ENCODE measurements at places on chromosomes 12 and 14.
A peak's percentile ranks its signal among the peaks of the same experiment; 100 is the strongest.

DNA sequence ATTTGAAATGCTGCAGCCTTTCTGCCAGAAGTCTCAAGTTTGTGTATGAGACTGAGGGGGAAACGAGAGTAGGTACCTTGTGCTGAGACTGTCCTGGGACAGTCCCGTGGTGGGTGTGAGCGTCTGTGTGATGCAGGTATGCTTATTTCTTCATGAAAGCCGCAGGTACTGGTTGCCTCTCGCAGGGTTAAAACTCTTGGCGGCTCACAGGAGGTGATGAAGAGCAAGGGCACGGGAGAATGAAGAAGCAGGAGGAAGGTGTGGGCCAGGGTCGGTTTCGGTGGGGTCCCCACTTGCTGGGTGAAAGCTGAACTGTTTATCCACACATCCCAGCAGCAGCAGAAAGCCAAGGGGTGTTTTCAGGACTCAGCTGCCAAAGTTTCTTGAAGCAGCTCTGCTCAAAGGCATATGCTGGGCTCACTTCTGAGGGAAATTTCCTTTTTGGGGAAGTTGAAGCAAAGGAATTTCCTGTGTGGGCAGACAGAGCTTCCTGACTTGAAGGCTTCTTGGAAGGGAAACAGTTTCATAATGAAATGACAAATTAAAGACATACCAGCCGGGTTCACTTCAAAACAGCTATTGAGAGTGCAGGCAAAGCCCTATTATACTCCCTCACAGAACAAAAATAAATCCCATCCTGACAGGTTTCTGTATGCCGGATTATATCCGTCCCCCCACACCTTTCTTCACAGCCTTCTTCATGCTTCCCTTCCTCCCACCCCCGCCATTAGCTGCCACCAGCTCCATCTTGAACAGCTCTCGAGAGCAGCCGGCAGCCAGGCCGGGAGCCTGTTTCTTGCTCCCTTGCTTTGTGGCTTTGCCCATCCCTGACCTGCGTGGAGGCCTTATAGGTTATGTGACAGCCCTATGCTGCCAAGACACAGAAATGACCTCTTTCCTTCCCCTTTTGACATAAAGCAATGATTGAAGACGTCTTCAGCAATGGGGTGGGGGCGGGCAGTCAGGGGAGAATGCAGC lies 116.6 kb downstream of the ETV6 start:
- peak; percentile 49 for DNase-seq

DNA sequence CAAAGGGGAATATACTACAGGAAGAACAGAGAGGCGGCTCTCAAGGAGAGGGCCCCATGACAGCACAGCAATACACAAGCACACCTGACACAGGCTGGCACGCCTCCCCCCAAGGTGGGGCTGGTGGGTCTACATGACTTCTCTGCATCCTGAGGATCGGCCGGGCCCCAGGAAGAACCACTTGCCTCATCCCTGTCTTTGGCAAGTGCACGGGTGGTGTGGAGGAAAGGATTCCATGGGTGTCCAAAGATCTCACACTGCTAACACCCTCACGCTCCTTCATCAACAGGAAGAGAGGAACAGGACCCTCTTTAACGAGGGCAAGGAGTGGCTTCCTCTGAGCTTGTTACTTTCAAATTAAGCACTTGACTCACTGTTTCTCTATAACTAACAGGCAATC lies 7.3 kb downstream of the VAMP1 start:
- DNase-seq = no peak

DNA sequence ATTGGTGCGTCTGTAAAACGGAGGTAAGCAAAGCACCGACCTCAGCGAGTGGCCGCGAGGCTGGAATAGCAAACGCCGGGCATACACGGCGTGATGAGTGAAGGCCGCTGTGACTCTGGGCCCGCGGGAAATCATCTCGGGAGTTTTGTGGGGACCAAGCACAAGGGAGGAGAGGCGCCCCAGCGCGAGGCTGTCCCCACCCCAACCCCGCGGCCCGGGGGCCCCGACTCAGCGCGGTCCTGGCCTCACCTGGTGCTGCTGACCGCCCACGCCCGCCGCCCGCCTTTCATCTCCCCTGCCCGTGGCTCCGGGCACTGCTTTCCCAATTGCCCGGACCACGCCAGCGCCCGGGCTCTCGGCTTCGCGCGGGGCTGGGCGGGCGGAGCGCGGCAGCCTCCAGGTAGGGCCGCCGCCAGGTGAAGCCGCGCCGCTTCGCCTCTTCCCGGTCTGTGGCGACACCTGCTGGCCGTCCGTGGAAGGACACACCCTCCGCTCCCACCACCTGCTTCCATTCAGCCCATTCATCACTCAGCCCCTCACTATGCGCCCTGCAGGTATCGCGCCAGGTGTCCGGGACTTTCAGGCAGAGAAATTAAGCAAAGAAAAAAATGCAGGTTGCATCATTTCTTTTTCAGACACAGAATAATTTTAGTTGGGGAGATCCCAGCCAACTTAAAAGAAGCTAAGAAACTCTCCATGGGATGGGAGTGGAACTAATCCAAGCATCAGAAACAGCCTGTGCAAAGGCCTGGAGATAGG lies 360.4 kb downstream of the MED13L start:
- DNase-seq = peak; percentile 66

DNA sequence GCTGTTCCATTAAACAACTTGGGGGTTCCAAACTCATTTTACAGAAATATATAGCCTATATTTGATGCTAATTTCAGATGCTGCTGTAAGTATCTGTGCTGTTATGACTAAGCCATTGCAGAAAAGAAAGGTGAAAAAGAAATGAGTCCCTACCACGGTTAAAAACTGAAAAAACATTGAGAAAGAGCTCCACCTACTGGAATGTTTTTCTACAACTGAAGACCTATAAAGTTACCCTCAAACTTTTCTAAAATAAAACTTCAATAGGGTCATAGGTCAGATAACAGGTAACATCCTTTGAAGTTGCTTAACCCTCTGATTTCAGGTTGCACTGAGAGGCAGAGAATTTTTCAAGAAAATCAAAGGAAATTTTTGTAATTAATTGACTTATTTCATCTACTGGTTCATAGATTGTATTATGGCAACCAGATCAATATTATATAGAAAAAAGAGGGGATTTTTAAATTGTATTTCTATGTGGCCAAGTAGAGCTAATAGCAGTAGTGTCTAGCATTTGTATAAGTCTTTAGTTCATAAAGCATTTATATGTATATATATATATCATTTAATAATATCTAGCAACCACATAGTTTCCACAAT lies 279.9 kb downstream of the RPS29 start:
- no peak for DNase-seq

- no peak for DNase-seq
These were observed 32.1 kb upstream of the SLC38A1 start for GRCh38 chr12:46300910-46301309.

GRCh38 chr12:57488402-57489156 lies 711 bp downstream of the MARS1 start:
- DNase-seq = no peak

DNA sequence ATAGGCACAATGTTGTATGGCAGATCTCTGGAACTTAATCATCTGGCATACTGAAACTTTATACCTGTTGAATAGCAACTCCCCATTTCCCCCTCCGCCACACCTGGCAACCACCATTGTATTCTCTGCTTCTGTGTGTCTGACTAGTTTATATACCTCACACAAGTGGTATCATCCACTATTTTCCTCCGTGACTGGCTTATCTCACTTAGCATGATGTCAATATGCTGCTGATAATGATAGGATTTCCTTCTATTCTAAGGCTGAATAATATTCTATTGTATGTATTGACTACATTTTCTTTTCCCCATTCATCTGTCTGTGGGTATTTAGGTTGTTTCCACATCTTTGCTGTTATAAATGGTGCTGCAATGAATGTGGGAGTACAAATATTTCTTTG lies 21.5 kb downstream of the BRMS1L start:
- no peak for DNase-seq

DNA sequence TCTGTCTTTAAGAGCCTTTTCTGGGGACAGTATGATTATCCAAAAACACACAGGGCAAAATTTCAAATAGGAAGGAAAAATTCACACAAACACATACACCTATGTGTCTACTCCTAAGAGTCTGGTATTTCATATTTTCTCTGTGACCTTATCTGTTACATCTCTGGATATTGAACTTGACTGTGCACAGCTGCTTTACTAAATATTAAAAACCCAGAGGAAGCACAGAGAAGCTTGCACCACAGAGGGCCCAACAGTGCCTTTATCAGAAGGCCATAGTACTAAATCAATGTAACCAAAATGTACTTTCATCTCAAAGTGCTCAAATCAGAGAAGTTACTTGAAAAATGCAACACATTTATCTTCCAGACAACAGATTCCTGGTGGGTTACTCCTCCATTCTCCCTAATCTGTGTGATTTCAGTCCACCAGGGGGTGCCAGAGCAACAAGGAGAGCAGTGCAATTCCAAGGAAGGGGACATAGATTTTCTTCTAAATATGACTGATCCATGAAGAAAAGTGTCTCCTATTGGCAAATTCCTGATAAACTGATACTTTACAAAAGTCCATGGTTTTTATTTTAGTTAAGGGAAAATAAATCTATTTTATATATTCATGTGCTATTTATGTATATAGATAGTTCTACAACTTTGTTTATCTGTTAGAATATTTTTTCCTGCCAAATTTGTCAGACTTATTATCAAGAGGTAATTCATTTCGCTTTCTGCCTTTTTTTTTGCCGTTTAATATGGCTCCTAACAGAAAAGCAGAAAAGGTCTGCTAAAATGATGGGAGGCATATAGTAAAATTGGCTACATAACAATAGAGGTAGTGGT lies 617.6 kb downstream of the LRFN5 start:
- DNase-seq = peak; percentile 1

DNA sequence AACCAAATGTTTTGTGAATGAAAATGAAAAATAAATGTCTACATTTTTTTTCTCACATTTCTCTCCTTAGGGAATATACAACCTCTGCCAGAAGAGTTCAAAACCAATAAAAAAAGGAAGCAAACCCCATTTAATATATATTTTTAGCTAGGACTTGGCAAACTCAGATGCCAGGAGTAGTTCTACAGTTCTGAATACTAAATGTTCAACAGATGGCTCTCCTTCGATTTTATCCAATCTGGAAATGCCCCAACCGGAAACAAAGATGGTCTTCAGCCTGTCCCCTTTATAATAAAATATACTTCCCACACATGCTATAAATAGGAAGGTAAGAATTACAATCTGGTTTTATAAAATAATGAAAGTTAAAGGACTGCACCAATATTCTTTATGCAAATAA lies 330.4 kb downstream of the MDGA2 start:
- DNase-seq = no peak

GRCh38 chr12:96425951-96426350 lies 25.7 kb upstream of the CDK17 start:
- no peak for DNase-seq

GRCh38 chr12:59282999-59283398 lies 312.8 kb upstream of the SLC16A7 start:
- DNase-seq = no peak

GRCh38 chr14:21455592-21455911 lies 371 bp downstream of the CHD8 start:
- DNase-seq = no peak

DNA sequence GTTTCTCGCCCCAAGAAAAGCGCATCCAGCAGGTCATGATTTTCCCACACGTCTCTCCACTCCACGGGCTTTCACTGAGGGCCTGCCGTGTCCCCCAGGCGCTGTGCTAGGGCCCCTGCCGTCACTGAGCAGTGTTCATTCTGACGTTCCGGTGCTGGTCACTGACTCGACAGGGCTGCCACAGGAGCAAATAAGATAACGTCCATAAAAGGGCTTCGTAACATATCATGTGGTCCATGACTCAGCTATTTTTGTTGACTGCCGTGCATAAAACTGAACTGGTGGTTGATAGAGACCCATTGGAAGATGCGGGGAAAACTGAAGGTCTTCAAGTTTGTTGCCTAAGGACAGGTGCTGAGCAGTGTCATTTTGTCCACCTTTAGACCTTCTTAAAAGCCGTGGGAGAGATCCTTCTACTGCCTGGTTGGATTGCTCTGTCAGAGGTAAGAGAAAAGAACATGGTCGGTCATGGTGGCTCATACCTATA lies 46.3 kb downstream of the ADGRD1 start:
- DNase-seq = no peak

DNA sequence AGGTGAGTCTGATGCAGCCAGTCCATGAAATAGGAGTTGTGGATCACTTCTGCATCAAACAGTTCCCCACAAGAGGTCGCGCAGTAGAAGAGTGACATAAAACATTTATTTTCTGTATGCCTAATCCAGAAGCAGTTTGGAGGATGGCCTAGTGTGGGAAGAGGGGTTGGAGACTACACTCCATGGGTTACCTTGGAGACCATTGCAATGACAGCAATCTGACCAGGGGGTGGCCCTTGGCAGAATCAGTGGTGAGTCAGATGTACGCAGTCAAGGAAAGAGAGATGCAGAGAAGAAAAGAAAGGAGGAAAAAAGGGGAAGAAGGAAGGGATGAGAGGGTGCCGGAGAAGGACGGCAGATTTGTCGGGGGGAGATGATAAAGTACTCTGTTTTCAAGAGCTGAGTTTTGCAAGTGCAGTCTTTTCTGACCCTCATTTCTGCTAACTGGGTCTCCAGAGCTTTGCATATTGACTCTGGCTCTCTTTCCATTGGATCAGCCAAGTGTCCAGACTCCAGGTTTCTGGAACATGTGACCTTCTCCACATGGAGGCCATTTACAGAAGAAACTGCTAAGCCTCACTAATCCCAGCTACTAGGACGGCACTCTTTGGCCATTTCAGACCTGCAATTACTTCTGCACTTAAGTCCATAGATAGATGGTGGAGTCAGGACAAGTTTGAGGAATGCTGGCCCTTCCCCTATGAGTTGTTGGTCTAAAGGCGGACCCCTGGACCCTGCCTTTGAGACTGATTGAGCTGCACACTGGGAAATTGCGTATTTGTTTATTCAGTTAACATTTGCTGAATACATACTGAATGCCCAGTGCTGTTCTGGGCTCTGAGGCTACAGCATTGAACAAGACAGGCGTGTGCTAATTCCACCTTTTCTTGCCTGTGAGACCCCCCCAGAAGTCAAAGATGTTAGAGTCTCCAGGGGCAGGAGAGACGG lies 424.2 kb downstream of the BCL11B start:
- DNase-seq = no peak

DNA sequence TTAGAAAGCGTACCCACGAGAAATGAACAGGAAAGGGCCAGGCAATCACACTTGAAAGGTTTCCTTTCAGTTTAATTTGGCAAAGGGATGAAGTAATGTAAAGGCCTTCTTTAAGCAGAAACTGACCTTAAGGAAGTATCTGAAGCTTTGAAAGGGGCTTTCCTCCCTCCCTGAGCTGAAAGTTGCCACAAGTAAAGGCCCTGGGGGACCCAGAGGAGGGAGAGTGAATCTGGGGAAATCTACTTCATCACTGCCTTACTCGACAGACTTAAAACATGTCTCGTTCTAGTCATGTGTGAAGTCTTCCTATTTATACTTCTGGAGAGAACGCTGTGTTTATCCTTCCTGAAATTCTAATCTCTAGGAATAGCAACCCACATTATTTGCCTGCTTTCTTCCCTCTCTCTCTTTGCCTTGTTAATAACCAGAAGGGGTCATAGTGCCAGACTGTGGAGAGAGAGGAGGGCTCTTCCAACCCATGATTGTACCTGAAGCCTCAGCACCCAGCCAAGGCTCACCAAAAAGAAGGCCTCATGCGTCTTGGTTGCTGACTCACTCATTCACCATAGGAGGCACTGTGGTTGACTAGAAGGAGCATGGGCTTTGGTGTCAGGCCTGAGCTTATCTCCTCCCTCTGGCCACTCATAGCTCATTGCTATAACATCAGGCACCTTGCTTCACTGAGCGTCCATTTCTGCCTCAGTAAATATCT lies 10.2 kb upstream of the GPX2 start:
- no peak for DNase-seq

GRCh38 chr14:22313172-22313801 lies 275.7 kb downstream of the DAD1 start:
- no peak for DNase-seq
